Ureter (tissue), 1 donor: ENCODE measurements at places on chromosomes 16 and 17.

GRCh38 chr16:18072161-18072560 is 264.4 kb downstream of the NPIPA8 start:
- DNase-seq = no peak

GRCh38 chr17:68718926-68719325 is 117.8 kb upstream of the FAM20A start:
- DNase-seq = no peak

DNA sequence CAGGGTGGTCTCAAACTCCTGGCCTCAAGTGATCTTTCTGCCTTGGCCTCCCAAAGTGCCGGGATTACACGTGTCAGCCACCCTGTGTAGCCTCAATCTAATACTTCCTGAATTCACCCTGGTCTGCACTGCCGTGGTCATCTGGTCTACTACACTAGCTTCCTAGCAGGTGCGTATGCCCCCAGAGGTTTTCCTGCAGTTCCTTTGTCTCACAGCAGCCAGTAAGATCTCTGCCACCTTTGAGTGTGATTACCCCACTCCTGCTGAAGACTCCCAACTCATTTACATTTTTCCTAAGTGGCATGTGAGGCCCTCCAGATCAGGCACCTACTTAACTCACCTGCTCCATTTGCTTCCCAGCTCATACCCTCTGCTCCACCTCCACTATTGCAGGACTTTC is 5.1 kb upstream of the DDX19A start:
- no peak for DNase-seq

GRCh38 chr16:84648595-84649510 is 542 bp downstream of the KLHL36 start:
- peak; percentile 57 for DNase-seq

DNA sequence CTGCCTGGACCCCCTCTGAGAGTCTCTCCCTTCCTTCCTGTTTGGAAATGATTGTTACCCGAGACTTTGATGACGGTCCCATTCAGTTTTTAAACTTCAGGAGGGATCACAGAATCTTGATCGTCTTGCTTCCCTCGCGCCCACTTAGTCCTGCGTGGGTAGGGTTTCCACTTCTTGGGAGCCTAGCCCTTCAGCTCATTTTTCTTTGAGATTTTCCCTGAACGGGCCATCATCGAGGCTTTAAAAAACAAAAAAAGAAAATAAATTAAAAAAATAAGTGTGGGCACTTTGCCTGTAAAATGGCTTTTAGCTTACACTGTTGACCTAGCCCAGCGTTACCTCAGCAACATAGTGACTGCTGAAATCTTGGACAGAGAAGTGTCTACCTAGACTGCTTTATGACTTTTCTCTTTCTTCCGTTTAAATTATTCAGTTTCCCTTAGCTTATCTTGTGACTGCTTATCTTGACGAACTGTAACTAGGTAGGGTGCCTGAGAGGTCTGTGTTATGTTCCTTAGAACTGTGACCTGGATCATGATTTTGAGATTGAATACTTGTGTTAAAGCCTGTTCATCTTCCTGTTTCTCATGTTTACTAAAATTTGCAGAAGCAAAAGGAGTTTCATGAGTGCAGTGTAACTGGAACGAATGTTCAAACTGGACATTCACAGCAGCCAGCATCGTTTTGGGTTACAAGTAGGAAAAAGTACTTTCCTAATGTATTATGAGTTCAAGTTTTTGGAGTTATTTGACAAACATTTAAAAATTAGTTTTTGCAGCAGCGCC is 874 bp downstream of the WWP2 start:
- no peak for DNase-seq

- DNase-seq = no peak
These were observed 23.3 kb upstream of the FOXJ1 start for GRCh38 chr17:76164331-76164730.

- no peak for DNase-seq
These were observed 14.7 kb upstream of the CMTR2 start for GRCh38 chr16:71303938-71304337.

GRCh38 chr17:64147110-64148016 is 17.4 kb upstream of the ERN1 start:
- no peak for DNase-seq

GRCh38 chr16:56675685-56676210 is 6.1 kb downstream of the MT1H start:
- no peak for DNase-seq
